Activated T-helper 1 cell treated with anti-CD3 and anti-CD28 coated beads, Interleukin-2, amount 50 U/mL, for 16 hours (primary cell): ENCODE measurements at places on chromosomes 7 and 10.

DNA sequence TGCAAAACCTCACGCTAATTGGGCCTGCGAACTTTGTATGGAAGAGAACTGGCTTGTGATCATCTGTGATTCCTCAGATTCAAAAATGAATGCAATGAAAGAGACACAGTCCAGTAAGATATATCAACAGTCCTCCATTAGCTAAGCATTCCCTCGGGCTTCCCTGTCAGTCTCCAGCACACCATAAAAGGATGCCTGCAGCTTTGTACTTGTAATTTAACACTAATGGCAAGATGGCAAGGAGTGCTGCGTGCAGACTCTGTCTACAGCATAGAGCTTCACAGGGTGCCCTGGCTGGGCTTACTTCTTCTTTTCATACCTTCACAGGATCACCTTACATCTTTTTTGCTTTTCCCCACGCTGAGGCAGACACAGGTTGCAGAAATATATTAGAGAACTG is 200.0 kb downstream of the GFRA1 start:
- DNase-seq, result no peak

DNA sequence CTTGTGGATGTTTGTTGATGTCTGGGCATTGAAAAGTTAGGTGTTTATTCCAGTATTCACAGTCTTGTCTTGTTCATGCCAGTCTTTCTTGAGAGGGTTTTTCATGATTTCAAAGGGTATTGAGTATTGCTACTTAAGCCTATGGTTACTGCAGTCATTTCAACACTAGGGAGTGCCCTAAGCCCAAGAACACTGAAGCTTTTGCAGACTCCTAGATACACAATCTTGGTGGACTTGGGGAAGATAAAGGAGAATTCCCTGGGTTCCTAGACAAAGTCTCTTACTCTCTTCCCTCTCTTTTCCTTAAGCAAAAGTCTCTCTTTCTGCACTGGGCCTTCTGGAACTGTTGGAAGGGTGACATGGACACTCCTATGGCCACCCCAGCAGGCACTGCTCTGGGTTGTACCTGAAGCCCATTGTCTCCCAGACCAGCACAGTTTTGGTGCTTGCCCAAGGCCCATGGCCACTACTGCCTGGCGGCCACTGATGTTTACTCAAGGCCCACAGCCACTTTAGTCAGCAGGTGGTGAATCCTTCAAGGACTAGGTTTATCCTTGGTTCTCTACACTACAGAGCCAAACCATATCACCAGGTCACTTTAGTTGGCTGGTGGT is 24.9 kb downstream of the SAMD9 start:
- no peak for DNase-seq

GRCh38 chr7:40219917-40220316 is 85.1 kb downstream of the SUGCT start:
- DNase-seq, result no peak

GRCh38 chr10:59362144-59362958 is at the start of gene FAM13C:
FAM13C (minus strand) TSS chr10:59362549; CDS start chr10:59362460, 89 bp downstream.
- no peak for DNase-seq

GRCh38 chr7:22640269-22640668 is 86.7 kb upstream of the IL6 start:
- no peak for DNase-seq

DNA sequence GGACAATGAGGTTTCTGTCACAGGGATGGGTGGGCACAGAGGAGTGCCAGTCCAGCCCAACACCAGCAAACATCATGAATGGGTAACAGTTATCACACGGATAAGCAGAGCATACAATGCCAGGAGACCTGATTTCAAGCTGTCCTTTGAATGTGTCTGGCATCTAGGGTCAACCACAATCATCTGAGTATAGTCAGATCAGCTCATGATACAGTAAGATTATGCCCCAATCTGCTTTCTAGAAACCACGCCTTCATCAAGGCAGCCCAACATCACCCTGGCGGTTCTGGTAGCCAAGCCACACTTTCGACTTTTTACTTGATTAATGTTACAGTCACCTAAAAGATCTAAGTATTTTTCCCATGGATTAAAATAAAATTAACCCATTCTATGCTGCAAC is 10.5 kb downstream of the FAM171A1 start:
- no peak for DNase-seq

DNA sequence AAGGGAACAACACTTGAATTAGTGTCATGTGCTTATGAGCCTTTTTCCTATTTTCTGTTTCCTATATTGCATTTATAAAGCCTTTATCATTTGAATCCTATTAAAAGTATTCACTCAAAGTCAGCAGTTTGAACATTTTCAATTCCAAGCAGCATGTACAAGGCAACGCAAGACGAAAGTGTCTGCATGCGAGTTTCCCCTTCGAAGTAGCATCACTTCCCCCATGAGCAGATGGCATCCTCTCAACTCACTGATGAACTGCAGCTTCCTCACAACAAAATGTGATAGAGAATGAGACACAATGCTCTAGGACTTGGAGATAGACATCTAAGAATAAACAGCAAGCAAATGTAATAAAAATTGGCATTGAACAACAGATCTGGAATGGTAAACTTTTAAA is 270.7 kb downstream of the PRPF18 start:
- DNase-seq, result no peak

DNA sequence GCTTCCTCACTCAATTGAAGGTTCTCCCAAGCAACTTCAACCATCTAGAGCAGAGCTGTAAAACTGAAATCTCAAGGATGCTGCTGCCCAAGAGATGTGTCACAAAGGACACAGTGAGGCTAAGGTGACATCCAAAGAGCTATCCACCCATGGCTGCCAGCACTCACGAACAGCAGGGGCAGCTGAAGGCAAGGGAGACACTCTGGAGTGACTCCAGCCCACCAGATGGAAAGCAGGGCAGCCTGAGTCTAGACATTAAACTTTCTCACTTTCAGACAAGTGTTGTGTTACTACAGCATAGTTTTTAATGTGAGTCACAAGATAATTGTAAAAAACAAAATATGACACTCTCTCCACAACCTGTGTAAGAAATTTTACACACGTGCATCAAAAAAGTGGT is 113.5 kb downstream of the LARP4B start:
- no peak for DNase-seq

GRCh38 chr10:110151467-110151866 is 55.9 kb upstream of the MXI1 start:
- no peak for DNase-seq

GRCh38 chr10:52895059-52895458 is 122.5 kb upstream of the MBL2 start:
- no peak for DNase-seq
